H7 (cell line): ENCODE measurements at places on chromosomes 11 and 22.
A peak's percentile ranks its signal among the peaks of the same experiment; 100 is the strongest.

DNA sequence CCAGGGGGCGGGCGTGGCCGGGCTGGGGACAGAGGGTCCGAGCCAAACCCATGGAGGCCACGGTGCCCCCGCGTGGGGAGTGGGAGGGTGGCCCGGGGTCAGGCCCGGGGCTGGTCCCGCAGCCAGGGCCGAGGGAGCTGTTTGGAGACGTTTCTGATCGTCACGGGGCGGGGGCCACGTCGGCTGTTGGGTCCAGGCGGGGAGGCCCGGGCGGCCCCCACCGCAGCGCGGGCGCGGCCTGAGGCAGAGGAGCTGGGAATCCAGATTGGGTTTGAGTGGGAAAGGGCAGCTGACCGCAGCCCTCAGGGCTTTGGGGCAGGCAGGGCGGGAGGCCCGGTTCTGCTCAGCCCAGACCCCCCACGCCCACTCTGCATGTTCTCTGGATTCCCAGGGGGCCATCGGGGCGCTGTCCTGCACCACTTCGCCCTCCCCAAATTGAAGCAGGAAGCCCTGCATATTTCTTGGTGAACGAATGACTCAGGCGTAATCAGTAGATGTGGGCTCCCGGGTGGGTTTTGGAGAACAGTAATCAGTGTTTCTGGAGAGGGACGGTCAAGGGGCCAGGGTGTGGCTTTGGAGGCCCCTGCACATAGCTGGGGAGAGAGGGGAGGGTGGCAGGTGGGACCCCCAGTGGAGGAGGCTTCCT, 583 bp downstream of the MRPL23 start:
- no peak for DNase-seq

DNA sequence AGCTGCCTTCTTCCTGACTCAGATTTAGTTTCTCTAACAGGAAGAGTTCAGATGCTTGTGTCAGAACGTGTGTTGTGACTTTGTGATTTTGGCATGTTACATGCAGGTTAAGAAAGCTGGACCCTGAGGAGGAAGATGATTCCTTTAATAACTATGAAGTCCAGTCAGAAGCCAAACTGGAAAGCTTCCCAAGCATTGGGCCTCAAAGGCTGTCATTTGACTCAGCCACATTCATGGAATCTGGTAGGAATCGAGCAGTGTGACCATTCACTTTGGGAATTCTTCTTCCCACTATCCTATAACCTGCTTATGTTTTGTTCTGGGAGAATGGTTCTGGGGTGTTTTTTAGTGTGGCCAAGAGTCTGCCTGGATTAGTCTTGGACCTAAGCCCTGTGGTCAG, 48.0 kb downstream of the CABIN1 start:
- DNase-seq: no peak

GRCh38 chr11:74195828-74196227, 24.7 kb downstream of the PPME1 start:
- DNase-seq: no peak

DNA sequence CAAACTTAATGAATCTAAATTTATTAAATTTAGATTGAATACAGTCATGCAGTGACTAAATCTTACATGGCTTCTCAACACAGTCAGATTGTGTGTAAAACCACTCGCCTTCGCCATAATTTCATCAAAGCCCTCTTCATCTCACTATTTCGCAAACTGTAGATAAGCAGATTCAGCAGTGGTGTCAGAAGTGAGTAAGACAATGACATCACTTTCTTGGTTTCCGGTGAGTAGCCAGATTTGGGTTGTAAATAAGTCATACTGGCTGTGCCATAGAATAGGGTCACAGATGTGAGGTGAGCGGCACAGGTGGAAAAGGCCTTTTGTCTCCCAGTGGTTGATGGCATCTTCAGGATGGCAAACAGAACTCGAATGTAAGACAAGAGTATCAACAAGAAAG, 3.4 kb downstream of the OR10A6 start:
- DNase-seq: no peak

DNA sequence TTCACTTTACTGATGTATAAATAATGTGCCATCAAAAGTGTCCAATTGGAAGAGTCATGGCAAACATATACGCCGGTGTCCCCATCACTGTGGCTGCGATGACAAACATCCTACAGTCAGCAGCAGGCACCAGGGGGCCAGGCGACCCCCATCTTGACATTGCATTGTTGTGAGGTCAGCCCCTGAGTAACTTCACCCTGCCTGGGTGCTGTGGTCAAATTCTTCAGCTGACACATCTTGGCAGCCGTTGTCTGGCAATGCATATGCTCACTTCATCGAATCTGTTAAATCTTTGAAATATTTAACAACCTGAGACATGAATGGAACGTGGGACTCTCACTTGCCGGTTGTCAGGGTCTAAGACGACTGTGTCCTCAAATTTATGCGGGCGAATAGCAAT, 430.9 kb downstream of the BRD1 start:
- DNase-seq: no peak

- DNase-seq: no peak
These were observed 121.5 kb downstream of the CD44 start for GRCh38 chr11:35260342-35260985.

GRCh38 chr11:130187096-130187495, 27.5 kb downstream of the ST14 start:
- DNase-seq: no peak

DNA sequence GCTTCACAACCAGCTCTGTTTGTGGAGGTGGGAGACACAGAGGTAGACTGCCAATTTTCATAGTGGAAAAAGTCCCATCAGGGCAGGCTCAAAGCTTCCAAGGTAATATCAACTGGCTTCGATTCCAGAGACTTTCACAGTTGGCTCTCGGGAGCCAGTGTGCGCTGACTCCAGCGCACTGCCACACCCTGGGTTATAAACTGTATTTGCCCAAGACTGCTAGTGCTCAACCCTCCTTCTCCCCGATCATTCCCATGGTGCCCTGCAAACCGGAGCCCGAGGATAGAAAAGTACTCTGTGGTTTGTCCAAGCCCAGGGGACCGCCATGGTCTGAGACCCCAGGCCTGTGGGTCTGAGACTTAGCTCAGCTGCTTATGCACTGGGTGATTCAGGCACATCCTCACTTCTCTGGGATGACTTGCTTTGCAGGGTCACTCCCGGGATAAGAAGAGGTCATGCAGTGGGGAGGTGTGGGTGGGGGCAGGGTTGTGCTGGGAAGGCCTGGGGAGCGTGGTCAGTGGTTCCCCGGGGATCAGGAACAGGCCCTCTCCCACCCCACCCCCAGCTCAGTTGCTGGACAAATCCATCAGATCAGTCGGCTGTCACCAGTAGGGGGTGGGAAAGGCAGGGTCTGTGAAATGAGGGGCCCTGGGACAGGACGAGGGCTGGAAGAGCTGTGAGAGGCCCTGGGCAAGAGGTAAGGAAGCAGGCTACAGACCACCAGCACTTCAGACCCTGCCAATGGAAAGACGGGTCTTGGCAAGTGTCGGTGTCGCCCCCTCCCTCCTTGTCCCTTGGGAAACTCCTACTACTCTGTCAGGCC, 26.7 kb upstream of the PICK1 start:
- peak; percentile 71 for DNase-seq
